Activated CD4-positive, alpha-beta memory T cell treated with anti-CD3 and anti-CD28 coated beads for 36 hours (primary cell): ENCODE measurements at places on chromosomes 11 and 22.

DNA sequence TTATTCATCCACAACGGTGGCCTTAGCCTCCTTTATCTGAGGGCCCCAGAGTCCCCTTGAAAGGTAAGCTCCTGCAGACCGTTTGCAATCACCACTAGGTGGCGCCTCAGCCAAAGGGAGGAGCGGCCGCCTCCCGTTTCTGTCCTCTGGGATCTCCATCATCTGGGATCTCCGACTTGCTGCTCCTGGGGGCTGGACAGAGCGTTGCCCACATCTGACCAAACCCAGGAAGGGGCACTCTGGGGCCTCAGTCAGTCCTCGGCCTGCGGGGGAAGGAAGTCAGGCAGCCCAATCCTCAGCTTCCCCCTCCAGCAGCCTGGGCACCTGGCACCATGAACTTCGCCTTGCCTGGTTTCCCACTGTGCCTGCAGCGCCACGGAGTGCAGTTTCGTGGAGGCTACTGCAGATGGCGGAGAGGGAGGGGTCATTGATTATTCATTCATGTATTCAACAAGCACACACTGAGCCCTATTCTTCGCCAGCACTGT, 23.5 kb downstream of the TP53I11 start:
- peak; percentile 67 for DNase-seq

- DNase-seq: peak; percentile 56
These were observed 46.8 kb downstream of the CACNA1I start for GRCh38 chr22:39617342-39617741.

DNA sequence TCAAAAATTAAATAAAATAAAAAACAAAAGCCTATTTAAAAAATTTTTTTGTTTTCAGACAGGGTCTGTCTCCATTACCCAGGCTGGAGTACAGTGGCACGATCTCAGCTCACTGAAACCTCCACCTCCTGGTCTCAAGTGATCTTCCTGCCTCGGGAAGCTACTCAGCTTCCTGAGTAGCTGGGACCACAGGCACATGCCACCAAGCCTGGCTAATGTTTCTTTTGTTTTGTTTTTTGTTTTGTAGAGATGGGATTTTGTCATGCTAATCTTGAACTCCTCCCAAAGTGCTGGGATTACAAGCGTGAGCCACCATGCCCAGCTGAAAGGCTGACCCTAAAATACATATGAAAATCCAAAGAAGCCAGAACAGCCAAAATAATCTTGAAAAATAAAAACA, 20.4 kb upstream of the L3MBTL2 start:
- DNase-seq: no peak

DNA sequence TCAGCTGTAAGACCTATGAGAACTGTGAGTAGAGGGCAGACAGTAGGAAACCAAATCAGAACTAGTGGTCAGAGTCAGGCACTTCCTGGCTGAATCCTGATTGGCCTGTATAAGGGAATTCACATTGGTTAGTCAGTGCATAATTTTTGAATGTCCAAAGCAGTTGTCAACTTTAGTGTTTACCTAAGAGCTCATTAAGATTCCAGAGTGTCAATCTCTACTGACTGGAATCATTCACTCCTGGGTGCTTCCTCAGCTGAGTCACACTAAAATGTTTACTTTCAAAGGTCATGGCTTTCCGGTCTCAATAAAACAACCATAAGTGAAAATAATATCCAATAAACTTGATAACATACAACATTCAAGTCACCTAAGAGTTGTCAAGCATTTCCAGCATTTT, 306.1 kb downstream of the C11orf87 start:
- DNase-seq: no peak

DNA sequence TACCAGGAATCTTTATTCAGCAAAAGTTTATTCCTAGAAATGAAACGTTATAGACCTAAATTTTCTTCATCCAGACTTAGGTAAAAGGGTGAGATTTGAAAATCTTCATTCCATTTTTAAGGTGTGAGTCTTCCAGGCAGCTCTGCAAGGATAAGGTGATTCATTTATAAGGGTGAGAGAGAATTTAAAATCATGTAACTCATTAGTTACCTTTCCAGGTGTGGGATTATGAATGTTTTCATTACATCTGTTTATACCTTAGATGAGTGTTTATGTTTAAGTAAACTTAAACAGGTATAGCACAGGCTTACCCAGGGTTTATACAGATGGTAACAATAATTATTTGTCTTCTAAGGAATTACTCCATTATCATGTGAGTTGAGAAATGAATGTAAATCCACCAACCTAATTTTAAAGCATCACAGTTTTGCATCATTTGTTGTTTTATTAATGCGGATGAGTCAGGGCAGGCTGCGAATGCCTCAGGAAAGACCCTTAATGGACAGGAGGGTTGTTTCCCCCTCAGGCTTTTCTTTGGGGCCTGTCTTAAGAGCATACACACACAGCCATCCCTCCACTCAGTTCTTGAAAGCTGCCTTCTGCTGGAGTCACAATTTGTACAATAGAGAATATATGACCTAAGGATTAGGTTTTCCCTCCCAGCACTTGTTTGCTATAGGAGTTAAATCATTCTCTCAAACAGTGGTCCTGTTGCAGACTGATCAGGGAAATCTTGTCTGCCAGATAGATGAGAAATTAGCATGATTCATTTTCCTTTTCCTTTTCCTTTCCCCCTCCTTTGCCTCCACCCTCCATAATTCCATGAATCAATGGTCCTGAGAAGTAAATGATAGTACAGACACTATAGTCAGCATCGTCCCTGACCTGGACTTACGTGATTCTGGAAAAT, 3.0 kb downstream of the PRSS23 start:
- DNase-seq: no peak

- no peak for DNase-seq
These were observed 106.7 kb downstream of the MORC2 start for GRCh38 chr22:30861688-30862552.

DNA sequence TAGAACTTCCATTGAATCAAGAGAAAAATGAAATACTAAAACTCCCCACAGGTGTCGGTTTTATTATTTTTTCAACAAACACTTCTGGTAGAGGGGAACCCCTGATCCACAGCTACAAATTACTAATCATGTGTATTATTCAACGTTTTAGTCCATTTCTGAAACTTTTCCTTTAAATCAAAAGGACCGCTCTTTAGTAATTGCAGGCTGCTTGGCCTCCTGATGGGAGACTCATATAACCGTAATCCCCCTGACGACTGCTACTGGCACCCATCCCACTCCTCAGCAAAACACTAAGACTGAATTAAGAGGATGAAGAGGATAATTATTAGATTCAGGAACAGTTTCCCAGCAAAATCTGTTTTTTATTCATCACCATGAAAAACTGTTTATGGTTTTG, 46.4 kb downstream of the PAX6 start:
- no peak for DNase-seq

DNA sequence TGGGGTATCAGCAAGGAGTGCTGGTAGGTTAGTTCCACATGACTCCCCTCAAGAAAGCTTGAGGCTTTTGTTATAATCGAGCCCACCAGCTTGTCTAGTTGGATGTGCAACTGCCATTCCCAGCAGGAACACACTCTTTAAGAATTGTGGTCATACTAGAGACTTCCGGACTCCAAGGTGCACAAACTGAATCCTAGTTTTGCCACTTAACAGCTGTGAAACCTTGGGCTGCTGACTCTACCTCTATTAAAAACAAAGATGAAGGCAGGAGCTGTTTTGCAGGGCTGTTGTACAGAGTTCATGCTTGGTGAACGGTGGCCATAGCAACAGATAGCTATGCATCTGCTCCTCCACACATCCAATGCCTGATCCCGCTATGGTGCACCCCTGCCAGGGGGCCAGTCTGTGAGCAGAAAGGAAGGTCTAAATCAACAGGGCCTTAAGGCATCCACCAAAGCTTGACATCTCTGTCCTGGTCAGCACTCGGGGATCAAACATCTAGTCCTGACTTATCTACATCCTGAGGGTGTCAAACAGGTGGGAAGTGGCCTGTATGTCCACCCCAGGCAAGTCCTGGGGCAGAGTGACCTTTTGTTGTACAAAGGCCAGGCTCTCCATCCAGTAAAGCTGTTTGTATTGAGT, 36.4 kb downstream of the DKK3 start:
- DNase-seq: no peak

- DNase-seq: no peak
These were observed 5.3 kb upstream of the GNB1L start for GRCh38 chr22:19859861-19860510.

- peak; percentile 79 for DNase-seq
These were observed 24.4 kb downstream of the RTN4R start for GRCh38 chr22:20243537-20244249.

GRCh38 chr11:66469441-66469840, 2.7 kb downstream of the PELI3 start:
- DNase-seq: no peak

DNA sequence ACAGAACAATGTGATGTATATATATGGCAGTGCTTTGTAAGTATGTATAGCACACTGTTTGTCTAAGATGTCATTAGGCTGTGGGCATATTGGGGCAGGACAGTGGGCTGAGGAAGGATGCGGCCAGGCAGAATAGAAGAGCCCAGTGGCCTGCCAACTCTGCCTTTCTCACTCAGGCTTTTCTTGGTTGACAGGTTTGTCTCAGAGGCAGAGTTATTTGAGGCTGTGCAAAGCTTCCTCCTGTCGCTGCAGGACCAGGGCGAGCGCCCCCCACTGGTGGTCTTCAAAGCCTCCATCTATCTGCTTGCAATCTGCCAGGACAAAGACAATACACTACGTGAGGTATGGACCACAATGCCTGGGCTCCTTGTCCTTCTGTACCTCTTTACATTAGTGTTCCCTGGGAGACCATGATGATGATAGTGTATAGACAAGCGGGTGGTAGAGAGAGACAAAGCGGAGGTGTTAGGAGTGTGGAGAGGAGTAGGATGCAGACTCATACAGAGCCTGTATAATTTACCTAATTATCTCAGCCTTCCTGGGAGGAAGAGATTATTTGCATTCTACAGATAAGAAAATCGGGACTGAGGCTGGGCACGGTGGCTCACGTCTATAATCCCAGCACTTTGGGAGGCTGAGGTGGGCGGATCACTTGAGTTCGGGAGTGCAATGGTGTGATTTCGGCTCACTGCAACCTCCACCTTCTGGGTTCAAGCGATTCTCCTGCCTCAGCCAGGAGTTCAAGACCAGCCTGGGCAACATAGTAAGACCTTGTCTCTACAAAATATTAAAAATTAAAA, 37.3 kb upstream of the CCDC134 start:
- peak; percentile 62 for DNase-seq

DNA sequence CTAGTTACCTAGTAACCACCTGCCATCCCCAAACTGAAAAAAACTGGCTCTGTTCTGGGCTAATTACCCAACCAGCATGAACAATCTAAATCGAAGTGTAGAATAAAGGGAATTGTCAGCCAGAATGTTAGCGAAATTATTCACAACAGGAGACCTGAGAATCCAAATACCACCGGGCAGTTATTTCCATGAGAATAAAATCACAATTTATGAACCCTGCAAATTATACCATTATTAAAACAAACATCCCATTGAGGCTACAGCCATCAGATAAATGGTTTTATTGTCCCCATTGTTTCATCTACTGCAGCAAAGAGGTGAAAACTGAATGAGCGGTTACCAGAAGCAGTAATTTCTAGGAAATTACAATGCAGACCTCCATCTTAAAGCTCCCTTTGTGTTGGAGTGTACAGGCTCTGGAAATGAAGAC, 21.7 kb downstream of the FAM168A start:
- no peak for DNase-seq

GRCh38 chr11:120766318-120766717, 254.8 kb downstream of the GRIK4 start:
- DNase-seq: no peak

DNA sequence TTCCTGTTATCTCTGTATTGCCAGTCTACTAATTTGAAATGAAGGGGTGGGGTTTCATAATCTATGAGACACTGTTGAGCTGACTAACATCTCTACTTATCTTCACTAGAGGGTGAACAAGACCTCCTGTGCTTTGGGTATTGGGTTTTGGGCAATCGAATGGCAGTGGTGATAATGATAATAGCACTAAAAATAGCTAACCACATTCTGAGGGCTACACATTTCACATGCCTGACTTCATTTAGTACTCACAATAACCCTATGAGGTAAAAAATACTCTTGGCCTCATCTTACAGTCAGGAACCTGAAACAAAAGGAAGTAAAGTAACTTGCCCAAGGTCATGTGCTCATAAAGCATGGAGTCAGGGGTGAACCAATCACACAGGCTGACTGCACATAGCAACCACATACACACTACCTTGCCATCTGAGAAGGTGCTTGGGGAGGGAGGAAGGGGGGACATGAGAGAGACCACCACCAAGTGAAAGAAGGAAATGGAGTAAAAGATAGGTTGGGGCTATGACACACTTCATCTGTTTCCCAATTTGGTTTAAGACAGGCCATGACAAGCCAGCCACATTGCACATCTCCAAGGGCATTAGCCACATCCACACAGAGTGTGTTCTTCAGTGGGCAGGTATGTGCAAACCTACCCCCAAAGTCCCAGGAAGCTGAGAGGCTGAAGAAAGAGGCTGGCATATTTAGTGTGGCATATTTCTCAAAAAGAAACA, 387.6 kb upstream of the DDI1 start:
- no peak for DNase-seq

DNA sequence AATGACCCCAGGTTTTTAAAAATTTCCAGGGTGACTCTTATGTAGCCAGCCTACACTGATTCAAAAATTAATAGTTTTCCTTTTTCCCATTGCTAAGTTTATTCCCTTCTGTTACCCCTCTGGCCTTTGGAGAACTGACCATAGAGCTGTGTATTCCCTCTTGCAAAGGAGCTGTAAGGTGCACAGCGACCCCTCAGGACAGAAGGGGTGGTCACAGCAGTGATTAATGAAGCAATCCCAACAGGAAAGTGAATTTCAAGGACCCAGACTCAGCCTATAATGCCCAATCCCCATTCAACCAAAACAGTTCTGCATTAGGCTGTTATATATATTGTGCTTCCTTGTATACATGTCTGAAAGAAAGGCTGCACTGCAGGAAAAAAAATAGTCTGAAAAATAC, 147.1 kb downstream of the WT1 start:
- DNase-seq: no peak

GRCh38 chr11:59967677-59968394, 4.0 kb downstream of the OOSP4A start:
- no peak for DNase-seq

- no peak for DNase-seq
These were observed 22.1 kb downstream of the SCUBE2 start for GRCh38 chr11:9069256-9069655.

DNA sequence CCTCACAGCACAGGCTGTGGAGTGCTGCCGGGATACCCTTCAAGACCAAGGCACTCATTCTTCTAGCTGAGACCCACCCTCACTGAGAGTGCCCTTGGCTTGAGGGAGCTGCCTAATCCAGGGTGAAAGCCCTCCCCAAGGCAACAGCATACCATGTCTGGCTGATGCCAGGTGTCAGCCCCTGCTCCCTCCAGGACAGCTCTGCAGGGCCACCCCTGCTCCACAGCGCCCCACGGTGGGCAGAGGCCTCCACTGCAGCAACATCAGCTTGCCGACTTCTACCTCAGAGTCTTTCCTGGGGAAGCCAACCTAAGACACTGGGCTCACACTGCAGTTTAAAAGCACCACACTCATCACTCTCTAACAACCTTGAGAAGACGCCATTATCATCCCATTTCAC, 29.0 kb downstream of the TTLL1 start:
- peak; percentile 71 for DNase-seq
